ENCODE measurements at places on chromosomes 1 and 21. TPM values are rescaled to one million over a fixed set of nuclear protein-coding genes. Genes with fewer than 3 reads are reported as not detected.

TMEM269 gene
- not detected for total RNA-seq

EPHX1 gene
- 43.9 TPM for total RNA-seq

C1QC gene
- total RNA-seq, result not detected

LCE3D gene
- total RNA-seq, result not detected

ADGRB2 gene
- 0.40 TPM for total RNA-seq

MAB21L3 gene
- not detected for total RNA-seq

NTNG1 gene
- 0.94 TPM for total RNA-seq

ASPM gene
- total RNA-seq, result 40.8 TPM

CR1L gene
- total RNA-seq, result 1.00 TPM

ITLN1 gene
- not detected for total RNA-seq

AMPD1 gene
- total RNA-seq, result not detected

ANGPTL3 gene
- not detected for total RNA-seq

MTF1 gene
- 2.1 TPM for total RNA-seq

LRRC42 gene
- total RNA-seq, result 29.2 TPM

EFNA1 gene
- total RNA-seq, result 33.2 TPM

FRRS1 gene
- 1.8 TPM for total RNA-seq

SRP9 gene
- 297 TPM for total RNA-seq

ADGRL4 gene
- total RNA-seq, result 166 TPM
